ENCODE measurements at places on chromosomes 7 and 10. TPM values are rescaled to one million over a fixed set of nuclear protein-coding genes. Genes with fewer than 3 reads are reported as not detected.

DNA sequence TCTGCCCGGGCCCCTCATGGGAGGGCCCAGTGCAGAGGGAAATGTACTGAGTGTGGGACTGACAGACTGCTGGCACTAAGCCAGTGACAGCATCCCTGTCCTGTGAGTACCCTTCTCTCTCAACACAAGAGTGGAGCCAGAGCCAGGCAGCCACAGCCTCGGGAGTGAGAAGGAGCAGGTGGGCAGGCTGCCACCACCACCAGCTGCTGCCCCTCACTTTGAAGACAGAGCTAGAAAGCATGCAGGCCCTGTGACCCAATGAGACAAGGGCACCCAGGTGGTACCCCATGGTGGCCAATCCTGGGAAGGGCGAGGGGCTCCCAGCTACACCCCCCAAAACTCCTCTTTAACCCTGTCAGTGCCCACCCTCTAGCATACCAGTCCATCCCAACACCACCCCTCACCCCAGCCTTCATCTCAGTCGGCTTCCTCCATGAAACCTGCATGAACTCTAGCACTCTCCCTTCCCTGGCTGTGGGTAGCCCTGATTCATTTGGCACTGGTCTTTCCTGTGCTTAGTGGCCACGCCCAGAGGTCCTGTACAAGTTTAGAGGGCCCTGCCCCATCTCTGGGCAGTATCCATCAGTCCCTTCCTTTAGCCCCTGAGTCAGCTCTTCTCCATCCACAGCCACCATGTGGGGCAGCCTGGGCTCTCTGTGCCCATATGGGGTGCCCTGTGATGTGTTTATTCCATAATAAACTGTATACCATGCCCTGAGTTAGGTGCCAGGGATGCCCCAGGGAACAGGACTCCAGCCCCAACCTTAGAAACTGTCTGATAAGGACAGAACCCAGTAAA, 207.0 kb upstream of the ZMIZ1 start:
- DNase-seq, result no peak

DNA sequence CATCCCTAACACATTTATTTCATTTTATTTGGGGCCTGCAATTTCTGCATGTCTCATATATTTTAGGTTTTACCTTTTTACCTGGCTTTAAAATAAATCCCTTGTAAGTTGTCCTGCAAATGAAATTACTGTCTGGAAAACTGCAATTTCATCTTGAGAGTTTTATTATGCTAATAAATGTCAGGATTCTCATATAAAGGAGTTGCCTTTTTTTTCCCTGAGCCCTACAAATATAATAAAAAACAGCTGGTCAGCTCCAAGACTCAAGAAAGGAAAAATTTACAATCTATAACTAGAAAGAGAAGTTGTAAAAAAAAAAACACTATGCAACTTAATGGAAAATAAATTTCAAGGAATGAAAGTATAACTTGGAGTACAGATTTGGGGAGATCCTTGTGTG, 108.7 kb downstream of the SH2D4B start:
- DNase-seq, result no peak

- DNase-seq, result no peak
Observed at GRCh38 chr10:87546971-87547413, 42.3 kb downstream of the MINPP1 start.

Gene IFIT1
- polyA plus RNA-seq, result 16.6 TPM

DNA sequence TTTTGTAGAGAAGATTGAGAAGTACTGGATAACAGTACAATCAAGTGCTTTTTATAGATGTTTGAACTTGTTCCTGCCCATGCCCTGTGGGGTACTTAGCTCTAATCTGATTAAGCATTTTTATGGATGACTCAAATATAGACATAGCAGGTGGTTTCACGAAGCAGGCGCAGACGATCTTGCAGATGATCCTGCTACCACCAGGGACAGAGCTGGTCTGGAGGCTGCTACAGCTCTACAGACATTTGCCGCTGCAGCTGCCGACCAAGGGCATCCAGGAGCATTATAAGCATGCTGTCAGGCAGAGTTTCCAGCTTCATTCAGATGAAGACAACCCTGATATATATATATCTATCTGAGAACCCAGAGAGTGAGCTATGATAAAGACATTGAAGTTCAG, 650.4 kb downstream of the NXPH1 start:
- DNase-seq, result no peak

- no peak for DNase-seq
Observed at GRCh38 chr7:150444674-150445365, 5.6 kb upstream of the GIMAP8 start.

DNA sequence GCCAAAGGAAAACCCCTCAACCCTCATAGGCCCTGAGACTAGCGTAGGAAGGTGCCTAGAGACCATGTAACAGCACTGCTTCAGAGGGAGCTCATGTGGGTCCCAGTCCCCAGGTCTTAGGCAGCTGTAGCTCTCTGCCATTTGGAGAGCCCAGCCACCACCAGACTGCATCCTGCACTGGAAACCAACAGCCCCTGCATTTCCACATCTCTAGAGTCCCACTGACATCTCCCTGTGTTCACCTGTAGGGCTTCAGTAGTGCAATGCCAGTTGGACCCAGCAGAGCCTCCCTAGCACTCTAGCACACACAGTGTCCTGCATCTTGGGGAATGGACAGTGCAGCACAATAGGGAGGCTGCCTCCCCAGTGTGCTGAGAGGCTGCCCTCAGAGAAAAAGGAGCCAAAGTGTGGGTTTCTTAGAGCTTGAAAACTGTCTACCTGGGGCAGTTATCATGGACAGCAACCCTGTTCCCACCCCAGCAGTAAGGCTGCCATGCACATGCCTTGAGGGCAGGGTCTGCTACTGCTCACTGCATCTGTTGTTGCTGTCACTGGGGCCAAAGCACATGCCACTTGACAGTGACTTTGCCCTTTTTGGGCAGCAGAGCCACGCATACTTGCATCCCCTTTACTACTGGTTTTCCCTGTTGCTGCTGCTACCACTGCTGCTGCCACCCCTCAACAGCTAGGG, 46.7 kb upstream of the ANTXRL start:
- DNase-seq, result no peak

Gene CROT
- polyA plus RNA-seq, result 39.6 TPM

Gene GNGT1
- polyA plus RNA-seq, result 0.26 TPM

Gene MACC1
- polyA plus RNA-seq, result 0.15 TPM

GRCh38 chr7:31372231-31372959, 31.9 kb upstream of the NEUROD6 start:
- DNase-seq, result no peak
